ENCODE measurements at places on chromosomes 16 and 17.

- no peak for DNase-seq
Observed at GRCh38 chr16:81485824-81486539, 41.4 kb downstream of the CMIP start.

- DNase-seq: no peak
Observed at GRCh38 chr16:4345836-4346781, 5.0 kb downstream of the PAM16 start.

DNA sequence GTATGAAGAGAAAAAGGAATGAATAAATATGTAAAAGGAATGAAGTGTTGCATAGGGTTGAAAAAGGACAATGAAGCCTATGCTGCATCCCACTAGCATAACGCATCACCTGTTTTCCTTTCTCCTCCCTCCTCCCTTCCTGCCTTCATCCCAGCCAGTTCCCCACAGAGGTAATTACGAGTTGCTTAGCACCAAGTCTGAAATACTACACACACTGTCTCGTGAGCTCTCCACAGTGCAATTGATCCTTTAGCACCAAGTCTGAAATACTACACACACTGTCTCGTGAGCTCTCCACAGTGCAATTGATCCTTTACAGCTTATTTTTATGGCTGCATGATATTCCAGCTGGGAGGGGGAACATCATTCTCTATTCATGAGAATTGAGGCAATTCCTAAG is 1.1 kb upstream of the DRC7 start:
- DNase-seq: no peak

- DNase-seq: no peak
Observed at GRCh38 chr16:24775455-24775854, 46.0 kb downstream of the TNRC6A start.

- DNase-seq: no peak
Observed at GRCh38 chr16:15754821-15755534, 101.8 kb downstream of the MYH11 start.

GRCh38 chr16:68900009-68900408 is 56.7 kb downstream of the TANGO6 start:
- peak; percentile 5 for DNase-seq

GRCh38 chr16:49697631-49698452 is 158.1 kb downstream of the ZNF423 start:
- no peak for DNase-seq

GRCh38 chr17:7717756-7718350 is 309 bp downstream of the DNAH2 start:
- no peak for DNase-seq

Measured in HT1080 (cell line).